ENCODE measurements at places on chromosomes 12 and 14.

DNA sequence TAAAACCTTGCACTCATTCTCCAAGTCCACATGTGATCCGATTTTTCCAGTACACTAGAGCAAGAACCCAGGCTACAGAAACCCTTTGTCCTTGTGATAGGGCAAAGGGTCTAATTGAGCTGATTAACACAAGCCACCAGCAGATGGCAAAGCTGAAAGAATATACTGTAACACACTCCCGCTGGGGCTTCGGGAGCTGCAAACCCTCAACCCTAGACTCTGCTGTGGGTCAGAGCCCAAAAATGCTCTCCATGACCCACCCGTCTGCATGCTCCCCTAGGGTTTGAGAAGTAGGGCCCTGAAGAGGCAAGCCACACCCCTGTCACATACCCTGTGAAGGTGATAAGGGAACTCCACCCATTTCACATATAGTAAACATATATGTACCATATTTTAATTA lies 33.6 kb upstream of the PCNX1 start:
- DNase-seq, result peak; percentile 26

DNA sequence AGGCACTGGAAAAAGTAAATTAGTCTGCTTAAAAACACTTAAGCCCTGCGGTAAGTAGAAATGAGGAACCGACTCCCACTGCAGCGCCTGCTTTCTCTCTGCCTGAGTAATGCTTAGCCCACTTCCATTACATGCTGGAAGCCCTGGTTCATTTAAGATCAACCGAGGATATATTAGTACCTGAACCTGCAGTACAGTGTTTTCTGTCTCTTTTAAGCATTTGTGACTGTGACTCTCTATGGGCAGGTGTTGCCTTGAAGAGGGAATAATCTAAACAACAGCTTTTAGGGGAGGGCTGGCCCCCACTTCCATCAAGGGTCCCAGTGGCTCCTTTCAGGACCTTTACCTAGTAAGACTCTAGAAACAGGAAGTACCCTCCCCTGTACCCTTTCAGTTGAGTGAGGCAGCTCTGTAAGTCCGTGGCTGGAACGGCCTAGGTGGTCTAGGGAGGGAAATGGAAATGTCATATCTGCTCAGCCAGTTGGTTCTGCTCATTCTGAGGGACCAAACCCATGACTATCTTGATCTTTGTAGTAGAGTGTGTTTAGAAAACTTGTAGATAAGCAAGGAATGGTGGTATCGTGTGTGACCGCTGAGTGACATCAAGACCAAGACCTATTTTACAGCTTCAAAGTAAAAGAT lies 56.2 kb downstream of the FNTB start:
- no peak for DNase-seq

- no peak for DNase-seq
Observed at GRCh38 chr12:125228519-125229260, 163.5 kb downstream of the AACS start.

DNA sequence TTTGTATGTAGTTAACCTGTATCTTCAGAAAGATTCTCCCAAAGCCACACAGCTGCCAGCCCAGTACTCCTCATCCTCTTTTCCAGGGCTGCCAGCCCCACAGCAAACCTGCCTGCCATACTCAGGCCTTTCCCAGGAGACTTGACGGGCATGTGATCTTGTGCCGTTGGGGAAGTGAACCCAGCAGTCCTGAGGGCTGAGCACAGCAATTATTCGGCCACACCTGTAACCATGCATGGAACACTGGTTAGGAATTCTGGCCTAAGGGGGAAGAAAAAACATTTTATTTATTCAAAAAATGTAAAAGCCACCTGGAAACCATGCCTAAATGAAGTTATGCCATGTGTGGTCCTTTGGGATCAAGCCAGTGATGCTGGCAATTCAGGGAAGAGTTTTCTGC lies 145.3 kb downstream of the GRIN2B start:
- DNase-seq, result no peak

- DNase-seq, result no peak
Observed at GRCh38 chr12:60231976-60232907, 636.4 kb downstream of the SLC16A7 start.
